CD4-positive, alpha-beta T cell treated with Interleukin-21 for 1 hour (primary cell): ENCODE measurements at places on chromosomes 7 and 10.

- no peak for DNase-seq
Measured at GRCh38 chr7:151444632-151445031, 4.7 kb upstream of the CRYGN start.

- DNase-seq = no peak
Measured at GRCh38 chr7:2173189-2173827, 59.4 kb downstream of the MAD1L1 start.

GRCh38 chr10:104488439-104488832, 134.8 kb downstream of the CFAP58 start:
- DNase-seq = no peak

DNA sequence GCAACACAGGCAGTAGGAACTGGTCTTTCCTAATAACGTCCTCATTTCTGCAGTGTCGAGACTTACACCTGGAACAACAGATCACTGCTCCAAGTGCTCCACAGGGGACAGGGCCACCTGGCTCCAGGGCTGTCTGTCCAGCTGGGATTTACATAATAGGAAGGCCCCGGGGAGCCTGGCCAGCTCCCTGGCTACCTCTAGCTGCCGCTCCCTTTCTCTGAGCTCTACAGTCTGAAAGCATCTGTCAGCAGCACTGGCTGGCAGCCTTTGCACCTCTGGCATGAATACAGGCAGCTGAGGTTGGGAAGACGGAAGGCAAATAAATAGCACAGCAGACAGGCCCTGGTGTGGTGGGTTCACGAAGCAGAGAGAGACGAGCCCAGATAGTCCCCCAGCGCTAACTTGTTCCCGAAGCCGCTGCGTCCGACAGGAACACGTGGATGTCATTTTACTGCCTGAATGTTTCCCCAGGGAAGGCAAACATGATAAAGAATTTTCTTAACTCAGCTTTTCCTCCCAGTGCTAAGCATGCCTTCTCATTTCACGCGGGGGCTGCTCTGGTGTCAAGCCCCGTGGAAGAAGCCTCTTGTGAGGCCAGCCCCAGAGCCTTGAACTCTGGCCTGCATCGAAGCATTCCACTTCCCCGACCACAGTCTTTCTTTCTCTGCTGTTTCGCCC, 105.4 kb downstream of the ITIH5 start:
- no peak for DNase-seq

DNA sequence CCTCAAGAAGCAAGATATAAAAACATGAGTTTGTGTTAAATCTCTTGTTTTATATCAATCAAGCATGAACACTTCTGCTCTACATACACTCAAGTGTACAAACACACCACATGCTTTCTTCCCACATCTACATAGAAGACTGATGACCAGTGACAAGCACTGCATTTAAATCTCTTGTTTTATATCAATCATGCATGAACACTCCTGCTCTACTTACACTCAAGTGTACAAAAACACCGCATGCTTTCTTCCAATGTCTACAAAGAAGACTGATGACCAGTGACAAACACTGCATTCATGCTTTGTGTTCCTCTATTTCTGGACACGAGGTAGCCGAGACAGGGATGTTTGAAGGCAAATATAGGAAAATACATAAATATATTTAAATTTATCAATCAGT, 642.0 kb upstream of the PFKP start:
- DNase-seq = no peak

DNA sequence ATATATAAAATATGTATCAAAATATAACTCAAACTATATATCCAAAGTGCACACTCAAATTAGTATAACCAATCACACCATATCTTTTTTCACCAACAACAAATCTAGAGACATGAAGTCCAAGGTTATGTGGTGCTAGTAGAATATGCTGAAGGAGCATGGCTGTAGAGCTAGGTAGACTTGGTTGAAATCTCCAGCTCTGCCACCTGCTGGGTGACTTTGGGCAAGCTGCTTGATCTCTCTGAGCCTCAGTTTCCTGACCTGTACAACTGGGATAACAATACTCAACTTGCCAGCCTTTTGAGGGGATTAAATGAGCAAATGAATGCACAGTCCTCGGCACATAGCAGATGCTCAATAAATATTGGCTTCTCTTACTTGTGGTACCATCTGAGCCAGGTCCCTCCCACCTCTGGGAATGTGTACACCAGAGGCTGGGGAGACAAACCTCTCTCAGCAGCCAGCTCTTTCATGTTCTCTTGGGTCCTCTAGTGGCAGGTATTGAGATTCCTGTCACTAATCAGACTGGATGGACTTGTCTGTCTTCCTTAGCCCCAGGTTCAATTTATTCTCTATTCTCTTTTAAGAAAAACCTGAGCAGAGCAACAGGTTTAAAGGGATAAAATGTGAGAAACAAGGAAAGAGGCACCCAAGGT, 94.3 kb upstream of the PDE1C start:
- no peak for DNase-seq

GRCh38 chr7:30886608-30887011, 25.0 kb upstream of the AQP1 start:
- DNase-seq = no peak

DNA sequence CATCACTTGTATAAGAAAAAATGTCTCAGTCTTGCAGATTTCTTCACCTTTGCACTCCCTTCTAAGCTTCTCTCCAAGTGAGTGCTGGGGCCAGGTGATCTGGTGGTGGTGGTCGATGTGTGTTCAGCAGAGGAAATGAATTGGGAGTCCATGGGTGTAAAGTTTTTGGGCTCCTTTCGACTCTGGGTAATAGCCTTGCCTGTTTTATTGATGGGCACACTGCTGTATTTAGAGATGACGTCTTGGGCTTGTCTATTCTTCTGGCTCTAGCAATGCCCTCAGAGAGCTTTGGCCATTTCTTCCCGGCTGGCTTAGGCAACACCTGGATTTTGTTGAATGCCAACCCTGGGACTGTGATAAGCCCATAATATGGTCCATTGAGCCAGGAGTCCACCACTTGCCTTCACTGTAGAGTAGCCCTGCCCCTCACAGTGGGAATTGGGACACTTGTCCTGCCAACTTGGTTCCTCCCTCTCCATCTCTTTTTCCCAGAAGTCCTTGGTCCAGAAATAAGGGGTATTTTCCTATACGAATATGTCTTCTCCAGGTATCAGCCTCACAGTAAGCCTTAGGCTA, 11.7 kb downstream of the PNLIP start:
- no peak for DNase-seq

GRCh38 chr7:44044315-44045225, at the start of gene DBNL:
Gene DBNL (plus strand): TSS chr7:44044702. CDS start chr7:44044738, 36 bp downstream.
- peak; percentile 86 for DNase-seq

- no peak for DNase-seq
Measured at GRCh38 chr7:122691569-122692235, 7.2 kb downstream of the RNF133 start.

DNA sequence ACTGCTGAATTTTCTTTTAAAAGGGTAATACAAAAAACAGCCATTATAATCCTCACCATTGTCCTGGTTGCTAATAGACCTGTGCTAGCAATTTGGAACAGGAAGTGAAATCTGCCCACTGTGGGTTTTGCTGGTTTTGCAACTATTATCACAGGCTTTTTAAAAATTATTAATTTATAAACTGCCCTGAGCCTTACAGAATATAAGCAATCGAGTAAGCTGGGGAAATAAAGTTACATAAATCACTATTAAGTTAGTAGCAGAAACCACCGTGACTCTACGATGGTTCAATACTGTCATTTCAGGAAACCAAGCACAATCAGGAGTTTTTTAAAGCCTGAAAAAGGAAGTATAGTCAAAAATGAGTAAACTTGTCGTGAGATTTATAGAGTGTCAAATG, 62.3 kb downstream of the TMEM26 start:
- no peak for DNase-seq

DNA sequence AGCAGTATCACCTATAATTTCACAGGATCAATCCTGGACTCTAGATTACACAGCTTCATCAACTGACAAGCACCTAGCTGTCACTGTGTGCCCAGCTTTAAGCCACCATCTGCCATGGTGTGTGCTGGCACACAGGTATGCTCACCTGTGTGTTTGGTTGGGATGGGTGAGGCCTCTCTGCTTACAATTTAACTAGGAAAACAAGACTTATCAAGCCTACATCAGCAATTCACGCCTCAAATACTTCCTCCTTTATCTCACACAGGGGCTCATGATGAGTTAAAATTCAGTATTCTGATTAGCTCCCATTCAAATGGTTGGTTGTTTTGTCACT, 608.2 kb downstream of the PARD3 start:
- no peak for DNase-seq

DNA sequence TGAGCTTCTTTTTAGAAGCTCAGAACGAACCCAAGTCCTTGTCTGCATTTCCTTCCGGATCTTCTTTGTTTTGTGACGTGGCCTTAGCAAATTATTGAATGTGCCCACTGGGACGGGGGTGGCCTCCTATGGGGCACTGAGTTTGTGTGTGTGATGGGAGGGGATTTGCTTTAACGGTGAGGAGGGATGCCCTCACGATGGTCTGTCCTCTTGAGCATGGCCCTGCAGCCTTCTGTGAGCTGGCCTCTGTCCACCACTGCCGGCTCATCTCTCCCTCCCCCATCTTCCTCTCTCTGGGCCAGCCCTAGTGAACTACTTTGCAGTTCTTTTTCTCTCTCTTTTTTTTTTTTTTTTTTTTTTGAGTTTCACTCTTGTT, 62.9 kb upstream of the MKRN1 start:
- DNase-seq = no peak

GRCh38 chr7:85115006-85115405, 71.8 kb downstream of the SEMA3D start:
- no peak for DNase-seq

- DNase-seq = no peak
Measured at GRCh38 chr7:132830941-132831340, 250.9 kb downstream of the CHCHD3 start.

GRCh38 chr10:77325233-77325537, 312.4 kb downstream of the KCNMA1 start:
- DNase-seq = no peak

- no peak for DNase-seq
Measured at GRCh38 chr10:132586739-132587138, 49.2 kb downstream of the INPP5A start.

GRCh38 chr10:89940076-89940475, 238.7 kb downstream of the KIF20B start:
- DNase-seq = no peak

DNA sequence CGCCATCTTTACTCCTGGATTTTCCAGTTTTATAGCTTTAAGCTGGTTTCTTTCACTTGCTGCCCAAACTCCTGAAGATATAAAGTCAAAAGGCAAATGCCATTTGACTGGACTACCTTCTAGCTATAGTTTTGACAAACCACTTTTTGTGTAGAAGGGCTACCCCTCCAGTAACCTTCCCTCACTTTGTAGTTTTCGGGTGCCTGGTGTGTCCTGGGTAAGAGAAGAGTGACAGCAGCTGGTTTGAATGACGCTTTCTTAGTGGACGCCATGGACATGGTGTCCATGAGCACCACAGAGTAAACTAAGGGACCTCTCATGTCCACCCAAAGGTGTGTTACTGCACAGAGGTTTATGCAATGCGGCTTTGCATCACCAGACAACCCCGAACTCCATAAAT, 21.2 kb upstream of the PITRM1 start:
- DNase-seq = no peak

DNA sequence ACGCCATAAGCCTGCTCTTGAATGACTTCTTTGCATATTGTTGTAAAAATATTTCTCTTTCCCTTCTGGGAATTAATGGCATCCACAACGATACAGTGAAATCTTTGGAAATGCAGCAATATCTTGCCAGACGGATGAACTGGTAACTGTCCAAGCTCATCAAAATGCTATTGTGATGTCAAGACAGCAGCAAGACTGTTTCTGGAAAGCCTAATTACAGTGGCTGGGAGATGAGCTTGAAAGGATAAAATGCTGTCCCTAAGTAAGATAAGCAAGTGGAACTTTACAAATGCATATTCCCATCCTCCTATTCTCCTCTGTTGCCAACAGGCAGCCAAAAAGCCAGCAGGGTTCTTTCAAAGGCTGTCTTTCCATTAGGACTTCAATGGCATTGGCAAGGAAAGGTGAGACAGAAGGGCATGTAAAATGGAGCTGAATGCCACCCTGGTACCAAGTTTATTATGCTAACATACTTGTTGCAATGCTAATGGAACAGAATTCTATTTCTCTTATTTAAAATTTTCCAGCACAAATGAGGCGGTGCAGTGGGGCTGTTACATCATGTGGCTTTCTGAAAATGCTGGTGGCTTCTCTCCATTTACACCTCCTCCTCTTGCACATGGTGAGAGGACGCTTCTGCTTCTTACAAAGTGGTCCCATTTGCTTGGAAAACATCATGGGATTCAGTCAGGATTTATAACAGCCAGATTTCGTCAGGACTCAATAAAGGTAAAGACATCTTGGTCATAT, 178.3 kb upstream of the PTER start:
- DNase-seq = no peak

DNA sequence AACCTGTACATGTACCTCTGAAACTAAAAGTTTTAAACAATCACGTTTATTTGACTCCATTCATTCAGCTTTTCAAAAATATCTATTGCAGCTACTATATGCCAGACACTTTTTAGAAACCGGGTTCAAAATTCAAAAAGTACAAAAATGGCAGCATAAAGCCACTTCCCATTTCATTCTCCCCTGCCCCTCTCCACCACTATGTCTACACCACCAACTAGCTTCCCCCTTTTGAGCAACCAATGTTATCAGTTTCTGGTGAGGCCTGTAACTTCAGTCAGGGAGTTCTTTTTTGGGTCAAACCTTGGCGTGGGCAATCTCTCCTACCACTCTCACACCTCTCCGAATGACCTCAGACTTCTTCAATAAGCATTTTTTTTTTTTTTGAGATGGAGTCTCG, 11.5 kb upstream of the HHEX start:
- no peak for DNase-seq

GRCh38 chr10:80166581-80167470, 34.3 kb downstream of the PLAC9 start:
- no peak for DNase-seq

- DNase-seq = no peak
Measured at GRCh38 chr7:42348631-42349030, 111.6 kb upstream of the GLI3 start.

DNA sequence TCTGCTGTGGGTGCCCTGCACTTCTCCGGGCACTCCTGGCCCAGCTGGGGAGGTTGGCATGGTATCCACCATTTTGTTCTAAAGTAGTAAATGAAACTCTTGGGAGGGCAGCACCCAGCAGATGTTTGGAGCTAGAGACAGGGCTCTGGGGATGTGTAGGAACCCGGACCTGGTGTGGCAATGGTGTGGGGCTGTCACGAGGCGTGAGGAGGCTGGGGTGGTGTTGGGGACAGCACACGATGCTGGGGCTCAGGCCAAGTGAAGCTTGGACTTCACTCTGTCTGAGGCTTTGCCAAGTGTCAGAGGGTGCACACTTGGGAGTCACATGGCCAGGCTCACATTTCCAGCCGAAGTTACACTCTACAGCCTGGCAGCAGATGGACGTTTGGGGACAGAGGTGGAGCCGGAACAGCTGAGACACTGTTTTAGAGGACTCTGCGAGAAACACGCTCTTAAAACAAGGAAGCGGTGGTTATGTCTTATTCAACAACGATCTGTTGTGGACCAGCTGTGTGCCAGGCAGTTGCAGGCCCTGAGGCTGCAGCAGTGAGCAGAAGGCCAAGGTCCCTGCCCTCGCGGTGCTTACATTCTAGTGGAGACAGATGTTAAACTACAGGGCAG, 118.2 kb downstream of the CUX1 start:
- no peak for DNase-seq

- no peak for DNase-seq
Measured at GRCh38 chr7:27191833-27192545, 7.0 kb upstream of the HOXA11 start.

GRCh38 chr7:146411975-146412374, 295.4 kb downstream of the CNTNAP2 start:
- DNase-seq = no peak
